Activated naive CD4-positive, alpha-beta T cell treated with anti-CD3 and anti-CD28 coated beads, Interleukin-2, amount 50 U/mL, for 16 hours (primary cell): ENCODE measurements at places on chromosomes 4 and X.

DNA sequence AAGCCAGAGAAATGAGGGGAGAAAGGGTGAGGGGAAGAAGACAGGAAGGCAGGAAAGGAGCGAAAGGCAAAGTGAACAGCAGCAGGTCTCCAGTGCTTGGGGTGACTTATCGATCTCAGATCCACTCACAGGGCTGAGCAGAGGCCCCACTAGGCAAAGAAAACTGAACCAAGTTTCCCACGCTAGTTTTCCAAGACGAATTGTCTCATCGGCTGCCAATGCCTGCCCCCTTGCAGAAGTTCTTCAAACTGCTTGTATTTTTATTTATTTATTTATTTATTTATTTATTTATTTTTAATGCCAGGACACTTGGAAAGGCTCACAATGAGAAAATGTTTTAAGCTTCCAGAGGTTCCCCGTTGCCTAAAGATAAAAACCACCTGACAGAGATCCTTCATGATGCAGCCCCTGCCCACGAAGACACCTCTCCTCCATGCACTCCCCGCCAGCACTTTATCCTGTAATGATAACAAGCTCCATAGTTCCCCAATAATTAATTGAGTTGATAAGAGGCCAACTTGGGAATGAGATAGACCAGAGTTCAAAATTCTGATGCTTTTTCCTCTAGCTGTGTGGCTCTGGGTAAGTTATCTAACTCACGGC is 43.2 kb downstream of the QDPR start:
- DNase-seq: no peak

- DNase-seq: peak; percentile 99
Observed at GRCh38 chrX:318068-318738, 393 bp downstream of the GTPBP6 start.

GRCh38 chr4:62531264-62531663 is 1331.1 kb downstream of the ADGRL3 start:
- DNase-seq: no peak

GRCh38 chr4:27986476-27986875 is 1125.8 kb downstream of the STIM2 start:
- DNase-seq: no peak

GRCh38 chr4:147975325-147975724 is 243.4 kb downstream of the ARHGAP10 start:
- DNase-seq: no peak
